ENCODE measurements at places on chromosomes 13 and 19. TPM values are rescaled to one million over a fixed set of nuclear protein-coding genes. Genes with fewer than 3 reads are reported as not detected.

DNA sequence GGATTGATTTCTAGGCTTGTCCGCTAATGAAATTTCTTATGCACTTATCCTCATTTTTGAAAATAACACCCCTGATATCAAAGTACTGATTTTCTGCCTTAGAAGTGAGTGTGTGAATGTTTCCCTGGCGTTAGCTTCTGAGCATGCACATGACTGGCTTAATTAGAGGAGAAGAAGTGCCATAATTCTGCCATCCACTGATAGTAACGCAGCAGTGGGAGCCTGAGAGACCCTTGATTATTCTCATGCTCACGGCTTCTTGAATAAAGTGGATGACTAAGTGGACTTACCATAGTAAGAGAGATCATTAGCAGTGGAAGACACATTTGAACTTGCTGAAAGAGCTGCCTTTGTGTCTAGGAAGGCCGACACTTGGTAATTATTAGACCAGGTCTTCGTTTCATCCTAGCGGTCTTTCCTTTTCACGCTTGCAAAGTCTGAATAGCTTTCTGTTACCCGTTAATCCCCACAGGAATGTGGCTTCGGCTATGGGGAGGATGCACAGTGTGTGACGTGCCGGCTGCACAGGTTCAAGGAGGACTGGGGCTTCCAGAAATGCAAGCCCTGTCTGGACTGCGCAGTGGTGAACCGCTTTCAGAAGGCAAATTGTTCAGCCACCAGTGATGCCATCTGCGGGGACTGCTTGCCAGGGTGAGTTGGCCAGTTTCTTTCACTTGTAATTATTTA lies 45.3 kb downstream of the TNFRSF19 start:
- no peak for DNase-seq
- H3K27me3 ChIP-seq = no peaks in the 10 kb centered on the region
- H3K4me1 ChIP-seq = no peaks in the 10 kb centered on the region
- no peaks in the 10 kb centered on the region for H3K36me3 ChIP-seq

GRCh38 chr13:45401314-45401713 lies 16.9 kb downstream of the SLC25A30 start:
- no peak overlapping the region for H3K27ac ChIP-seq
- no peaks in the 10 kb centered on the region for H3K27me3 ChIP-seq
- no peak overlapping the region for H3K4me3 ChIP-seq
- no peaks in the 10 kb centered on the region for H3K36me3 ChIP-seq
- no peaks in the 10 kb centered on the region for H3K4me1 ChIP-seq

- H3K36me3 ChIP-seq = no peaks in the 10 kb centered on the region
- H3K27ac ChIP-seq = no peak overlapping the region
- no peaks in the 10 kb centered on the region for H3K4me1 ChIP-seq
- H3K27me3 ChIP-seq = no peaks in the 10 kb centered on the region
These were observed 4.6 kb upstream of the DNM2 start for GRCh38 chr19:10713317-10713716.

DNA sequence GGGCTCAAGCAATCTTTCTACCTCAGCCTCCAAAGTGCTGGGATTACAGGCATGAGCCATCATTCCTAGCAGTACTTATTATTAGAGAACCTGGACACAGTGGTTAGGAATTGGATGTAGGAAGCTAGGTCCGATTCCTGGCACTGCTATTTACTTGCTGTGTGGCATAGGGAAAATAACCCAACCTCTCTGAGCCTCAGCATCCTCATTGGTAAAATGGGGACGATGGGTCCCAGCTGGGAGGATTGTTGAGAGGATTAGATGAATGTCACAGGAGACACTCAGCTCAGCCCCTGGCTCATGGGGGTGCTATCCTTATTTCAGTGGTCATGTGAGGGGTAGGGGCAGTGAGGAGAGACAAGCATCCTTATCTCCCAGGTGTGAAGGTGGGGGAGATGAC lies 6.8 kb upstream of the PEPD start:
- H3K4me1 ChIP-seq = no peaks in the 10 kb centered on the region
- peaks cover 29% of the 10 kb centered on the region for H3K27me3 ChIP-seq
- H3K4me3 ChIP-seq = no peak overlapping the region
- no peak for DNase-seq

DNA sequence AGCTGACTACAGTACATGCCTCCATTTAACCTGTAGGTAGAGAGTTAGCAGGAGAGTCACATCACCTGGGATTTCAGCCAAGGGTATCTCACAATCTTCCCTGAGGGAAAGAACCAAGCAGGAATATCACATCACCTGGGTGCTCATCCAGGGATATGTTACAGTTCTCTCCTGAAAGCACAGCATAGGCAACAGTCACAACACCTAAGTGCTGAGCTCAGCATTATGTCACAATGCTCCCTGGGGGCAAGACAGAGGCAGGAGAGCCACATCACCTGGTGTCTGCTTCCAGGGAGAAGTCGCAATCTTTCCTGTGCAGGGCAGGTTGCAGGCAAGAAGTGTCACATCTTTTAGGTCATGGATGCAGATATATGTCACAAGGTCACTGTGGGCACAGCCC lies 9.4 kb upstream of the ZNF91 start:
- H3K36me3 ChIP-seq = no peaks in the 10 kb centered on the region
- no peaks in the 10 kb centered on the region for H3K4me1 ChIP-seq
- no peak overlapping the region for H3K4me3 ChIP-seq
- no peak overlapping the region for H3K27ac ChIP-seq

DNA sequence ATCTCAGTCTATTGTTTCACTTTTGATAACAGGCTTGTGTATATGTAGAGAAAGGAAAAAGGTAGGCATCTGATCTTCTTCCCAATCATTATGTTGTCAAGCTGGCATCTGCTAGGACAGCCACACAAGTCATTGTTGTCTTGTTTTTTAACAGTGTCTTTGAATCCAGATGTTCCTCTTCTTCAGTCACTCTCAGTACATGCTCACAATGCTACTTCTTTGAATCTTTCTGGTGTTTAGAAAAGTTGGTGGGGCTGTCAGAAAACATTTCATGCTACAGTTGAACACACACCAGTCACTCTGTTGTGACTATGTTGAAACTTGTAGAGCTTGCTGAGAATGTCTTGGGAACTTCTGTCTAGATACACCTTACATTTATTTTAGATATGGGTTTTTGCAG lies 1231.4 kb upstream of the MIR17HG start:
- no peak overlapping the region for H3K27ac ChIP-seq
- H3K36me3 ChIP-seq = no peaks in the 10 kb centered on the region
- H3K27me3 ChIP-seq = no peaks in the 10 kb centered on the region
- H3K4me3 ChIP-seq = no peak overlapping the region
- DNase-seq = no peak
- H3K4me1 ChIP-seq = no peaks in the 10 kb centered on the region

DNA sequence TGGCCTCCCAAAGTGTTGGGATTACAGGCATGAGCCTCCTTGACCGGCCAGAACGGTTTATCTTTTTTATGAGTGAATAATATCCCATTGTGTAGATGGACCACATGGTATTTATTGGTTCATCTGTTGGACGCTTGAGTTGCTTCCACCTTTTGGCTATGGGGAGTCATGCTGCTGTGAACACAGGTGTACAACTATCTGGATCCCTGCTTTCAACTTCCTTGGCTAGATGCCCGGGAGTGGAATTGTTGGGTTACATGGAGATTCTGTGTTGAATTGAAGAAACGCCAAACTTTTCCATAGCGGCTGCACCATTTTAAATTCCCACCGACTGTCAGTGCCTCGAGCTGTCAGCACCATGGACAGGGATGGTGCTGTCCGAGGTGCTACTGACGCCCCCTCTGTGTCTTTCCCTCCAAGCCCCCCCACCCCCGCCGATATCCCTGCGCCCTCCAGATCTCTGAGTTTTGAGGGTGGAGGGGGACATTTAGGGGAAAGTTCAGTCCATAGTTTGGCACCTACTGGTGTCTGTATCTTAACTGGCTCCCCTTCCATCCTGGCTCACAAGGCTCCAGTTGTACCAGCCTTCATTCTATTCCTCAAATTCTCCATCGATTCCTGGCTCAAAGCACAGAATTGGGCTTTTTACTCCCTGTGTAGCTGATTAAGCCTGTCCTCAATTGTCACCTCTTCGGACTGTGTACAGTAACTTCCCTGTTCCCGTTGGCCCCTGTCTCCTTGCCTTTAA lies 27.3 kb downstream of the PNPLA6 start:
- H3K27me3 ChIP-seq = no peaks in the 10 kb centered on the region
- H3K4me1 ChIP-seq = no peaks in the 10 kb centered on the region
- no peak for DNase-seq
- no peak overlapping the region for H3K4me3 ChIP-seq
- no peaks in the 10 kb centered on the region for H3K36me3 ChIP-seq
- no peak overlapping the region for H3K27ac ChIP-seq

DNA sequence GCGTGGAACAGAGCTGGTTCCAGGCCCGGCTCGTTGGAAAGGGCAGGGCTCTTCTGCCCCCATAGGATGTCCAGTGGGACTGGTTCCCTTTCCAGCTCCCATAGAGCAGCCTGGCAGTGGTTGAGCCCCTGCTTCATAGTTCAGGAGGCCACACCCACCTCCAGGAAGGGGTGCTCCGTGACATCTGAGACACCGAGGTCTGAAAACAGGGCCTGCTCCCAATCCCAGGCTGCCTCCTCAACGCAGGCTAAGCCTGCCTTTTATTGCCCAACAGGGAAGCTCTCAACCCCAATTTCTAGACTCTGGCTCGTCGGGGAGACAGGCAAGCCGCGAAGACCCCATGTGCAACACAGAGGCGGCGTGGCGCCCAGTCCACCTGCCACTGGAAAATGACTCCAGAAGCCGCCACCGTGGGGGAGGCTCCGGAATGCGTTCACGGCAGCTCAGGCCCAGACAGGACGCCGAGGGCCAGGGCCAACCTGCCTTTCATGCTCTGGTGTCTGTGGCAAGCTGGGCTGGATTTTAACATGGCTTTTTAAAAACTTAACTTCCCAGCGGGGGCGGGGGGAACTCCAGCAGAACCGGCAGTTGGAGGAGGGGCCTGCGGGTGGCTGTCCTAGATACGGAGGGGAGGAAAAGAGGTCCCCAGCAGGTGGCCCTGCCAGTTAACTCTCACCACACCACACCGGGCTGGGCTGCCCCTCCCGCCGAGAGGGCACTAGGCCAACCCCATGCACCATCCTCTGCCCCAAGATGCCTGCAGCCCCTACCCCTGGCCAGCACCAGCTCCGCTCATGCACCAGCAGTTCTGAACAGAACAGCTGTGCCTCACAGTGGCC lies 17.9 kb upstream of the TINCR start:
- no peak for DNase-seq
- H3K27ac ChIP-seq = peak overlapping the region; percentile 71
- peaks cover 6% of the 10 kb centered on the region for H3K36me3 ChIP-seq

GRCh38 chr19:4986471-4986891 lies 17.6 kb downstream of the KDM4B start:
- H3K4me3 ChIP-seq = no peak overlapping the region
- no peak overlapping the region for H3K27ac ChIP-seq
- H3K27me3 ChIP-seq = no peaks in the 10 kb centered on the region
- no peaks in the 10 kb centered on the region for H3K36me3 ChIP-seq
- peaks cover 4% of the 10 kb centered on the region for H3K4me1 ChIP-seq
- DNase-seq = no peak

- H3K4me3 ChIP-seq = no peak overlapping the region
- no peaks in the 10 kb centered on the region for H3K36me3 ChIP-seq
- peak; percentile 57 for DNase-seq
- H3K27ac ChIP-seq = peak overlapping the region; percentile 71
- H3K27me3 ChIP-seq = no peaks in the 10 kb centered on the region
These were observed 6.9 kb downstream of the KCTD12 start for GRCh38 chr13:76879203-76879882.

DNA sequence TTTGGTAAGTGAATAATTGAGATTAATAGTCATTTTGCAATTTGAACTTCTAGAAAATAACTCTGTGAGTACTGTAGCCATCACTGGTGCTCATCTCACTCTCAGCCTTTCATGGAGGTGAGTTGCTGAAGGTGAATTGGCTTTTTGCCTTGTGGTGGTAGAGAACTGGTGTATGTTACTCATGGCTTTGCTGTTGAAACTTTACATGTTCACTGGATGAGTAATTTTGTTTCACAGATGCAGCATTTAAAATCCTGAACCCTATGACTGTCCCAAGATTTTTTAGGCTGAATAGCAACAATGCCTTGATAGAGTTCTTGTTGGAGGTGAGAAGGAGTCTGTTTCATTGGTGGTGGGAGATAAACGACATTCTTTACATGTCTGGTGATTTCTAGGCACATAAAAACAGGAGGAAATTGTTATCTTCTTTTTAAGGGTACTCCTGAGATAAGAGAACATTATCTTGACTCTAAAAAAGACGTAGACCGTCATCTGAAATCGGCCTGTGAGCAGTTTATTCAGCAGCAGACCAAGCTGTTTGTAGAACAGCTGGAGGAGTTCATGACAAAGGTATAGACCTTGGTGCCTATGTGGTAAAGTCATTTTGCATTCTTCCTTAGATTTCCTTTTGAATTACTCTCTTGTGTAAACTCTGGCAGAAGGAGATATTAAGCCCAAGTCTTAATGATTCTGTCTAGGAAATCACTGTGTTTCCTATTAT lies 53.9 kb downstream of the COG3 start:
- H3K36me3 ChIP-seq = no peaks in the 10 kb centered on the region
- no peak for DNase-seq
- H3K27me3 ChIP-seq = no peaks in the 10 kb centered on the region
- no peak overlapping the region for H3K4me3 ChIP-seq

DNA sequence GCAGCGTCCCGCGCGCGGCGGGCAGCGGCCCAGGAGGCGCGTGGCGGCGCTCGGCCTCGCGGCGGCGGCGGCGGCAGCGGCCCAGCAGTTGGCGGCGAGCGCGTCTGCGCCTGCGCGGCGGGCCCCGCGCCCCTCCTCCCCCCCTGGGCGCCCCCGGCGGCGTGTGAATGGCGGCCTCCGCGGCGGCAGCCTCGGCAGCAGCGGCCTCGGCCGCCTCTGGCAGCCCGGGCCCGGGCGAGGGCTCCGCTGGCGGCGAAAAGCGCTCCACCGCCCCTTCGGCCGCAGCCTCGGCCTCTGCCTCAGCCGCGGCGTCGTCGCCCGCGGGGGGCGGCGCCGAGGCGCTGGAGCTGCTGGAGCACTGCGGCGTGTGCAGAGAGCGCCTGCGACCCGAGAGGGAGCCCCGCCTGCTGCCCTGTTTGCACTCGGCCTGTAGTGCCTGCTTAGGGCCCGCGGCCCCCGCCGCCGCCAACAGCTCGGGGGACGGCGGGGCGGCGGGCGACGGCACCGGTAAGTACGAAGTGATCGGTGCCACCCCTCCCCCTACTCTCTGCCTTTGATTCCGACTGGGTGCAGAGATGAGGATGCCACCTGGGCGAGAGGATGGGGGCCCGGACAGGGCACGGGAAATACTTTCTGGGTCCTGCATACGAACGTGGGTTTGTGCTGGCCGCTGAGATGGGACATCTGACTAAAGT lies 874 bp downstream of the TRIM28 start:
- H3K4me3 ChIP-seq = peak overlapping the region; percentile 93
- H3K27ac ChIP-seq = peak overlapping the region; percentile 97
- DNase-seq = no peak
- peaks cover 17% of the 10 kb centered on the region for H3K36me3 ChIP-seq
- H3K27me3 ChIP-seq = no peaks in the 10 kb centered on the region
- H3K4me1 ChIP-seq = peaks cover 11% of the 10 kb centered on the region

Gene CEACAM21
- 0.44 TPM for total RNA-seq

Gene PLPP2
- total RNA-seq = 0.48 TPM

Gene KLK3
- 45.2 TPM for total RNA-seq

Gene KLK15
- total RNA-seq = not detected

Gene RGL3
- total RNA-seq = 3.7 TPM

Gene ZNF790
- total RNA-seq = 5.6 TPM

Gene LHB
- total RNA-seq = not detected

Gene PRSS57
- not detected for total RNA-seq

Gene ZNF43
- total RNA-seq = 35.6 TPM
